Ovary (tissue), 10 donors: ENCODE measurements at places on chromosomes 2 and 18. TPM values are rescaled to one million over a fixed set of nuclear protein-coding genes. Genes with fewer than 3 reads are reported as not detected.

RAB6C gene
- total RNA-seq: not detected

FEV gene
- not detected for total RNA-seq

PID1 gene
- total RNA-seq: 26.8 TPM

VWA3B gene
- 2.9 TPM for total RNA-seq

RBM44 gene
- 0.83 TPM for total RNA-seq

LRRC30 gene
- not detected for total RNA-seq

RPRM gene
- total RNA-seq: 19.1 TPM

GAREM2 gene
- 6.5 TPM for total RNA-seq

POU3F3 gene
- not detected for total RNA-seq

GRCh38 chr2:31397094-31397493, 17.4 kb downstream of the XDH start:
- no peak for DNase-seq
- no peak overlapping the region for H3K27ac ChIP-seq
- H3K4me1 ChIP-seq: no peaks in the 10 kb centered on the region
- H3K27me3 ChIP-seq: no peaks in the 10 kb centered on the region
- no peak overlapping the region for H3K4me3 ChIP-seq

- no peak overlapping the region for H3K4me3 ChIP-seq
- H3K27ac ChIP-seq: no peak overlapping the region
- H3K27me3 ChIP-seq: no peaks in the 10 kb centered on the region
- H3K36me3 ChIP-seq: no peaks in the 10 kb centered on the region
- DNase-seq: no peak
Observed at GRCh38 chr2:199144036-199144435, 313.7 kb downstream of the SATB2 start.

DNA sequence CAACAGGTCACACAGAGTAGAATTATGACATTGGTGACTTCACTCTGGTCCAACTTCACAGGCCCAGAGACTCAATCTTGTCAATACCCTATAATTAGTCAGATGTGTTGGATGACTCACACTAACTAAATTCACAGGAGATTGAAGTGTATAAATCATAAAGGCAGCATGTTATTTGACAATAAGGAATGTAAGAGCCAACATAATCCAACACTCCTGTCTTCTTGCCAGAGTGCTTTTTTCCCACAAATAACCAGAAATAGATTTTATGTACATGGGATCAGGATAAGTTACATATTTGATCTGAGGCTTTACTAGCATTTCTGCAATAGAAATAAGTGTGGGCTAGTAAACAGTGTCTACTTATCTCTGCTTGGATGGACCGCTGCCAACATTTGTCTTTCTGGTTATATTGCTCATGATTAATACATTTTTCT, 42.2 kb upstream of the ZSWIM2 start:
- H3K27me3 ChIP-seq: no peaks in the 10 kb centered on the region
- H3K4me1 ChIP-seq: peaks cover 3% of the 10 kb centered on the region
- H3K4me3 ChIP-seq: no peak overlapping the region
- H3K27ac ChIP-seq: no peak overlapping the region
- no peak for DNase-seq

- peaks cover 18% of the 10 kb centered on the region for H3K4me1 ChIP-seq
- H3K27ac ChIP-seq: no peak overlapping the region
- H3K36me3 ChIP-seq: no peaks in the 10 kb centered on the region
- no peak overlapping the region for H3K4me3 ChIP-seq
- no peak for DNase-seq
Observed at GRCh38 chr2:239239607-239240413, 161.0 kb downstream of the HDAC4 start.

DNA sequence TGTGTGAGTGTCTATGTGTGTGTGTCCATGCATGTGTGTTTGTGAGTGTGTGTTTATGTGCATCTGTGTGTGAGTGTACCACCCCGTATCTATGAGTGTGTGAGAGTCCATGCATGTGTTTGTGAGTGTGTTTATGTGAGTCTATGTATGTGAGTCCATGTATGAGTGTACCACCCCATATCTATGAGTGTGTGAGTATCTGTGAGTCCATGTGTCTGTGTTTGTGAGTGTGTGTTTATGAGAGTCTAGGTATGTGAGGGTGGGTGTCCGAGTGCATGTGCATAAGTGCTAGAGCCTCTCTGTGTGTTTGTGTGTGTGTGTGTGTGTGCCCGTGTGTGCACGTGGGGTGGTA, 86.0 kb upstream of the ATG16L1 start:
- no peak overlapping the region for H3K27ac ChIP-seq
- peaks cover 4% of the 10 kb centered on the region for H3K4me1 ChIP-seq
- no peak for DNase-seq
- no peaks in the 10 kb centered on the region for H3K36me3 ChIP-seq

DNA sequence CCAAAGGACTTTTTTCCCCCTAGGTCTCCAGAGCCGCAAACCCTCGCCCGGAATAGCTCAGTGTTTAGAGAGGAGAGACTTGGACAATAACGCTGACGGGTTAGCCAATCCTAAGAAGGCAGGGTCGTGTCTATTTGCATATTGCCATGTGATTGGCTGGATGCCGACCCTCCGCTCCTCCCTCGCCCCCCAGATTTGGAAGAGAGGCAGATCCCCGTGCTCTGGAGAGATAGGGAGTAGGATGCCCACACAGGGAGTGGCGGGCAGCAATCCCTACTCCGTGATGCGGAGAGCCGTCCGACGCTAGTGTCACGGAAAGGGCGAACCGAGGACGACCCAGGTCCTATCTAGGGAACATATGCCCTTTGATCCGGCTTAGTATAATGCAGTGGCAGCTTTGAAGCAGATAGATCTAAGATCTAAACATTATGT, 1.4 kb downstream of the WNT6 start:
- no peak overlapping the region for H3K4me3 ChIP-seq
- no peaks in the 10 kb centered on the region for H3K27me3 ChIP-seq
- H3K4me1 ChIP-seq: peaks cover 5% of the 10 kb centered on the region
- no peak overlapping the region for H3K27ac ChIP-seq
- H3K36me3 ChIP-seq: no peaks in the 10 kb centered on the region
- DNase-seq: peak; percentile 72

- no peaks in the 10 kb centered on the region for H3K36me3 ChIP-seq
- H3K4me3 ChIP-seq: no peak overlapping the region
- no peak for DNase-seq
- H3K27ac ChIP-seq: no peak overlapping the region
- H3K4me1 ChIP-seq: peaks cover 3% of the 10 kb centered on the region
- no peaks in the 10 kb centered on the region for H3K27me3 ChIP-seq
Observed at GRCh38 chr18:42281124-42281523, 326.1 kb downstream of the PIK3C3 start.

- no peaks in the 10 kb centered on the region for H3K4me1 ChIP-seq
- no peak overlapping the region for H3K27ac ChIP-seq
- DNase-seq: peak; percentile 26
- no peaks in the 10 kb centered on the region for H3K36me3 ChIP-seq
Observed at GRCh38 chr18:21958707-21959450, 210.5 kb upstream of the GATA6 start.

DNA sequence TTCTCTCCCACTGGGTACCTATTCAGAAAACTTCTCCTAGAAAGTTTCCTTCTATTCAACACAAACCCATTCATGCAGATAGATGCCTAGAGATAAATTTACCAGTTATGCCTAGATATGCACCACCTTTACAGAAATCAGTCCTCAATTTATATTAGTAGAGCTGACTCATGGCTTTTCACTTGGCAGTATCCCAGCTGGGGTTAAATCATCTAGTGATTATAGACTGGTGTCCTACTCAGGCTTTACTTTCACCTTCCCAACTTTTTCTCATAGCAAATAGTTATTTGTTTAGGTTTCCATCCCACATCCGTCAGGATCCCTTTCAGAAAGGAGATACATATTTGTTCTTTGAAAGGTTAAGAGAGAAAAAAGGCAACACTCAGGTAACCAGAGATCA, 124.5 kb downstream of the AQP4 start:
- DNase-seq: no peak
- no peaks in the 10 kb centered on the region for H3K36me3 ChIP-seq
- H3K27ac ChIP-seq: no peak overlapping the region
- no peaks in the 10 kb centered on the region for H3K27me3 ChIP-seq

DNA sequence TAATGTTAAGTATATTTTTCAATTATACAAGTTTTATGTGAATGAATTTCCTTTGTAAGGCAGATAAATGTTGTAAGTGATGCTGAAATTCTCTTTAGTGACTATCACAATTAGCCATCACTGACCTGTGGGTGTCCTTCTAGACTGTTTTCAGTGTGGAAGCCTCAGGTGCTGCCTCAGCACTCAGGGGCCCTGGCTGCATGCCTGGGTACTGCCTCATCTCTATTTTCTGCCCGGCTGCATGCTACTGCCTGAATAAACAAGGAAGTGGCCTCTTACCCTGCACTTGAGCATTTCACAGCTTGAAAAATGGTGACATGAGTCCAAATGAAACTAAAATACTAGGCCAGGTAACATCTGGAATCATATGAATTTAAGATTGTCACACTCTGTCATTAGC, 787.6 kb upstream of the SALL3 start:
- no peaks in the 10 kb centered on the region for H3K27me3 ChIP-seq
- no peak for DNase-seq
- H3K4me3 ChIP-seq: no peak overlapping the region

GRCh38 chr2:149466635-149467034, 120.9 kb downstream of the MMADHC start:
- no peaks in the 10 kb centered on the region for H3K27me3 ChIP-seq
- H3K4me1 ChIP-seq: no peaks in the 10 kb centered on the region
- no peak for DNase-seq
- H3K4me3 ChIP-seq: no peak overlapping the region

GRCh38 chr2:12616456-12617156, 100.1 kb upstream of the TRIB2 start:
- no peak overlapping the region for H3K27ac ChIP-seq
- no peak for DNase-seq
- H3K27me3 ChIP-seq: no peaks in the 10 kb centered on the region
- H3K4me1 ChIP-seq: peaks cover 3% of the 10 kb centered on the region
- H3K36me3 ChIP-seq: no peaks in the 10 kb centered on the region
- H3K4me3 ChIP-seq: no peak overlapping the region

GRCh38 chr18:8962192-8962779, 140.2 kb upstream of the NDUFV2 start:
- H3K4me3 ChIP-seq: no peak overlapping the region
- no peak overlapping the region for H3K27ac ChIP-seq
- no peak for DNase-seq
- H3K27me3 ChIP-seq: no peaks in the 10 kb centered on the region
- H3K36me3 ChIP-seq: no peaks in the 10 kb centered on the region
- no peaks in the 10 kb centered on the region for H3K4me1 ChIP-seq

- H3K27ac ChIP-seq: no peak overlapping the region
- no peaks in the 10 kb centered on the region for H3K27me3 ChIP-seq
- no peak overlapping the region for H3K4me3 ChIP-seq
- no peaks in the 10 kb centered on the region for H3K4me1 ChIP-seq
- H3K36me3 ChIP-seq: no peaks in the 10 kb centered on the region
Observed at GRCh38 chr2:3680548-3681345, 22.6 kb upstream of the DCDC2C start.
